ENCODE measurements at places on chromosomes 7 and 10.
A peak's percentile ranks its signal among the peaks of the same experiment; 100 is the strongest.

GRCh38 chr10:116005301-116005700 lies 267.7 kb downstream of the GFRA1 start:
- DNase-seq: no peak

DNA sequence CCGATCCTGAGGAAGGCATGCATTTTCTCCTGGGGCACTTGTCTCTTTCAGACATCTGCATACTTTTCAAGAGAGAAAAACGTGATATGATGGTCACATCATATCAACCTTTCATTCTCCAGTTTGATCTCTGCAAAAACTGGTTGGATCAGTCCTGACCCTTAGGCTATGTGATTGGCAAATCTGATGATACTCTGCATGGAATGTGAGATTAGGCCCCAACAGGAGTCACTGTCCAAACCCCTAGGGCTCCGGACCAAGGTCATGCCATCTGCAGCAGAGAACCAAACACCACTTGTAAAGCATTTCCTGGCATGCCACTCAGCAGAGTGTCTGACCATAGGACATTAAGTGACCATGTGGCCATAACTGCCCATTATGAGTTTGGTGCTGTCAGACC lies 8.6 kb downstream of the GCK start:
- DNase-seq: no peak

- no peak for DNase-seq
Observed at GRCh38 chr7:47211519-47211973, 370.4 kb downstream of the TNS3 start.

DNA sequence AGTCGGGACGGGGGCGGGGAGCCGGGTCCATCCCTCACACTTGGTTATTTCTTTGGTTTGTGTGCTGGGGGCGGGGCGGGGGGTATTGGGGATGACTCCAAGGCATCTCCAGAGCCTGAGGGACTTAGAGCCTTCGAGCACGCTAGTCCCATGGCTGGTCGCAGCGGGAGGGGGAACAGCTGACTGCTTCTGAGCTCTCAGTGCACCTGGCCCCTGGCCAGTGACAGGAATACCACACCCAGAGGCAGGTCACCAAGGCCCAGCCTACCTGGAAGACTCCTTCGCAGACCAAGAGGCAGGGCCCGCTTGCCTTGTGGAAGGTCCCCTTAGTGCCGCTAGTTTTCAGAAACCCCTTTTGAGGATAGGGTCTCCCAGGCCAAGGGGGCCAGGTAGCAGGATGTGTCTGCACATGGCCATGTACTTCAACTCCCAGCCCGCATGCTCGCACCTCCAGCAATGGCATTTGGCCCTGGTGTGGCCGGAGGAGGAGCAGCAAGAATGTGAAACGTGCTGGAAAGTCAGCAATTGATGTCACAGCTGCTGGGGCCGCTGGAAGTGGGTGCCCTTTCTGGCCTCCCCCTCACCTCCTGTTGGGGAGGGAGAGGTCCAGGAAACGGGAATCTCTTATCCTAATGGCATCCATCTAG lies 40.3 kb downstream of the AGAP3 start:
- no peak for DNase-seq

GRCh38 chr10:116470768-116471415 lies 43.2 kb downstream of the PNLIPRP3 start:
- DNase-seq: no peak

- no peak for DNase-seq
Observed at GRCh38 chr7:82049891-82050533, 280.2 kb upstream of the HGF start.

GRCh38 chr7:25168145-25168544 lies 43.1 kb upstream of the CYCS start:
- no peak for DNase-seq

GRCh38 chr10:99535764-99536337 lies 3.1 kb downstream of the NKX2-3 start:
- DNase-seq: no peak

DNA sequence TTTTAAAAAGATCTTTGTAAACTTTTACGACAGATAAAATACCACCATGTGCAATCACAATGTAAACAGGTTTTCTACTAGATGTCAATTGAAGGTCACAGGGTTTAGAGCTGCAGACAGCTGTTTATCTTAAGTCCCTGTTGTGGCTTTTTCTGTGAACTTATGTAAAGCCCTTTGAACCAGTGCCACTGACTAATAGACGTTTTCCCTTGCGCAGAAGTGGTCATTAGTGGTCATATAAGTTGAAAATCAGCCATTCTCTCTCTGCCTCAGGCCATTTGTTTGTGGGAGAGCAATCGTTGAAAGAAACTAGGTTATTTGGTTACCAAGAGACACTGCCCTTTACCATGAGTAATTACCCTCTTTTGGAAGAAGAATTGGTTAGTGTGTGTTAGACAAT lies 23.9 kb downstream of the CACNB2 start:
- DNase-seq: no peak

DNA sequence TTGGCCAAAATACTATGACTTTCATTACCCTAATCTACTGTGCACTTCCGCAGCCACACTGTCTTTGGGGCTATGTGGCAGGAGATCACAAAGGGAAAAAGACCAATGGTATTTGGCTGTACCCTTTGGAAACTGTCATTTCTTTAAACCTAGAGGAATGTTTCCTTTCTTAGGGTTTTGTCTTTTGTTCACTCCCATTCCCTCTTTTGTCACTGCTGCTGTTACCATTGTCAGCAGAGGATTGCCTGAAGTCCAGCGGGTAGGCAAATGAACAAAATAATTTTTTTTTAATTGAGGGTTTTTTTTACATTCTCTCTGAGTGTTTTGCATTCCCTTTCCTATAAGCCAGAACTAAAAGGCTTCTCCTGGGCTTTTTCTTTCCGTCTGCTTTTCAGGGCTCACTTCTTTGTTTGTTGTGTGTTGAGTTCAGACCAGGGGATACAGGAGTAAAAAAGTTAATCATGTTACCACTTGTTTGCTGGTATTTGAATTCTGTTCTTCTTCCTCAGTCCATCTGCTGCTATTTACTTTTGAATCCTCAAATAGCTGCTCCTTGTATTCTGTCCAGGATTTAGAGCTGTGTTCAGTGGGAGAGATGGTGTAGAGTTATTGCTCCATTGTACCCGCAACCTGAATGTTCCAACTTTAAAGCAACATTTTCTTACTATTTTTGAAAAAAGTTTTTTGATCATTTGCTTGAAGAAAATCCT lies 374.6 kb downstream of the SUGCT start:
- no peak for DNase-seq

GRCh38 chr10:29646960-29647461 lies 12.2 kb upstream of the SVIL start:
- DNase-seq: no peak

DNA sequence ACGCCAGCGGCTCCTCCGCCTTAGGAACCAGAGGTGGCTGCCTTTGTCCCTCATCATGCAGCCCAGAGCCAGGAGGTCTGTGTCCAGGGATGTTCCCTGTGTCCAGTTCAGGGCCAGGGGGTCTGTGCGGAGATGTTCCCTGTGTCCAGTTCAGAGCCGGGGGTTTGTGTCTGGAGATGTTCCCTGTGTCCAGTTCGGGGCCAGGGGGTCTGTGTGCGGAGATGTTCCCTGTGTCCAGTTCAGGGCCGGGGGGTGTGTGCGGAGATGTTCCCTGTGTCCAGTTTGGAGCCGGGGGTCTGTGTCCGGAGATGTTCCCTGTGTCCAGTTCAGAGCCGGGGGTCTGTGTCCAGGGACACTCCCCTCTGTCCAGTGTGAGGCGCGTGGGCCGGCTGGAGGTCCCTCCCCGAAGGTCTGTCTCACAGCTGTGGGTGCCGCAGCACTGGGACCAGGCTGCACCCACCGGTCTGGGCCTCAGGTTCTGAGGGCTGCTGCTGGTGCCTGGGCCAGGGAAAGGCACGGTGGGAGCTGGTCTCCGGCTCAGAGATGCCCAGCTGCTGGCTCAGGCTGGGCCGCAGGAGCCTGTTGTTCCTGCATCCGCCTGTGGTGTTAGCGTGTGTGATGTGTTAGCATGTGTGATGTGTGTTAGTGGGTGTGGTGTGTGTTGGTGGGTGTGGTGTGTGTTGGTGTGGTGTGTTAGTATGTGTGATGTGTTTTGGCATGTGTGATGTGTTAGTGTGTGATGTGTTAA lies 67.9 kb upstream of the CFAP46 start:
- no peak for DNase-seq

- DNase-seq: no peak
Observed at GRCh38 chr10:59748834-59749233, 4.4 kb downstream of the MRLN start.

DNA sequence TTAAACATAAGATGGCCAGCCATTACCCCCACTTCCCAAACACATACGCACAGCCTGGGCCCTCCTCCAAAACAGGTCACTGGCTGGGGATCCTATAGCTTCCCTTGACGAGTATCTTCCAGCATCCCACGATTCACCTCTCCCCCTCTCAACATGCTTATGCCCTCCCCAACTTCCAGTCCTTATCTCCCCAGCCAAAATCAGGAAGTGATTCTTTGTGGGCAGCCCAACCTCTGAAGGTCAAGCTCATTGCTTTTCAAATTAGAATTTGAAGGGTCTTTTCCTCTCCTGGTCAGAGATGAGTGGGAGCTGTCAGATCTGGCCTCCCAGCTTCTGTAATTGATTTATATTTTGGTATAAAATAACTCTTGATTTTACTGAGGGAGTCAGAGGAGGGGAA lies 133.6 kb downstream of the ATXN7L1 start:
- no peak for DNase-seq

GRCh38 chr10:126073606-126074005 lies 177.2 kb downstream of the FANK1 start:
- no peak for DNase-seq

DNA sequence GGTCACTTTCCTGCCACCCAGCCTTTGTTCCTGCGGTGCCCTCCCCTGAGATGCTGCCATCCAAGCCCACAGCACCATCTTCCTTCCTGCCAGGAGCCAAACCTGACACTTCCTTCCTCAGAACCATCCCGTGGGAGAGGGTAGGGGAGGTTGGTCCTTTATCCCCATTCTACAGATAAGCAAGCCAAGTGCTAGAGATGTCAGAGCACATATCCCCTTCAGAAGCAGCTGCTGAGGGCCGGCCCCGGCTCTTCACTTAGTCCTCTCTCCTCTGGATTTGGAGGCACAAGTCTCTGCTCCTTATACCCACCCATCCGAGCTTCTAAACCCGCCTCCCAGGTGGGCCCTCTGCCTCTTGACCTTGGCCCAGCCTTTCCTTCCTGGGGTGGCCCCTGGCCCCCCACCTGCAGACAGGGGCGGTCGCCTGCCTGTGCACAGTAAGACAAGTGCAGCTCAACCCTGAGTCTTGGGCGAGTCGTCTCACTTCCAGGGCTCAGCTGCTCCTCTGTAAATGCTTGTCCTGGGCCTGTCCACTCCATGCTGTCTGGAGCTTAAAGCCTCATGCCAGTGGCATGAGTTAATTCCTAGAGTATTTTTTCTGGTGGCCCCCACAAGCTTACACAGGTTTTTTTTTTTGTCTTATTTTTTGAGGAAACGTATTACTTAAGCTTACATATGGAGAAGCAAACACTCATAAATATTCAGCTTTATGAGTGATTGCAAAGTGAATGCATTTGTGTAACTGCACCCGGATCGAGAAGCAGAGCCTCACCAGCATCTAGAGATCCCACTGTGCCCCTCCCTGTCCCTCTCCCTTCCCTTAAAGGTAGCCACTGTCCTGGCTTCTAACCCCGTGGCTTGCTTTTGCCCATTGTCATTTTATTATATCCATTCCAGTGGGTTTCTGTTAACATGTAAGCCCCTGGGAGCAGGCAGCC lies 125.1 kb downstream of the CDH23 start:
- no peak for DNase-seq

- no peak for DNase-seq
Observed at GRCh38 chr7:118758582-118758981, 534.1 kb downstream of the ANKRD7 start.

DNA sequence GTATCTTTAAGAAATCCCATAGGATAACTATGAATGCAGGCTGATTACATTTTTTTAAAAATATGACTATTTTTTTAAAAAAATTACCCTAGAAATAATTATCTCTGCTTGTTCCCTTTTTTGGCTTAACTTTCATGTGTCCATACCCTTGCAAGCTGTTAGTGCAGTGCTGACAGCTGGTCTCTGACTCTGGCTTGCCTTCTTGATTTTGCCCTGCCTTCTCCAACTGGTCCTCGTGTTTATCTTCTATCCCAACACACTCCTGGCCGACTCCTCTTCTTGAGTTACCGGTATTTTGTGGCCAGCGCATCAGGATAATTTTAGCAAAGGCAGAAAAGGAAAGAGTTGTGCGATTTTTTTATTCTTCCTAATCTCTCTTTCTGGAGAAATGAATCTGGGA lies 111.7 kb upstream of the STARD3NL start:
- no peak for DNase-seq

DNA sequence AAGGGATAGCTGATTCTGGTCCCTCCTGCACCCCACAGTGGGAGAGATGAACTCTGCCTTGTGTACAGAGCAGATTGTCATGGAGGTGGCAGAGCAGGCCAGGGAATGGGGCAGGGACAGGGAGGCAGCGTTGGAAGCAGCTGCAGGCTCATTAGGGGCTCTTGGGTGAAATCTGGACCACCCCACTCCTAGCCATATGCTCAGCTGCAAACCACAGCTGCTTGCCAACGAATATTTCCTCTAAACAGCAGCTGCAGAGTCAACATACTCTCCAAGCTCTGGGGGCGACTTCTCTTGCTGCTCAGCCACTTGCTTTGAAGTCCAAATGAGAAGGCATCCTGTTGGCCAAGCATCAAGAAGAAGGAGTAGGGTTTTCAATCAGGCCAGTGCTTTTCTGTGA lies 302.3 kb upstream of the AUTS2 start:
- DNase-seq: no peak

- DNase-seq: no peak
Observed at GRCh38 chr7:150983893-150984368, 5.8 kb upstream of the KCNH2 start.

- peak; percentile 21 for DNase-seq
Observed at GRCh38 chr10:122163174-122164022, 107.7 kb upstream of the BTBD16 start.

GRCh38 chr10:116203661-116204060 lies 69.3 kb downstream of the GFRA1 start:
- DNase-seq: no peak

DNA sequence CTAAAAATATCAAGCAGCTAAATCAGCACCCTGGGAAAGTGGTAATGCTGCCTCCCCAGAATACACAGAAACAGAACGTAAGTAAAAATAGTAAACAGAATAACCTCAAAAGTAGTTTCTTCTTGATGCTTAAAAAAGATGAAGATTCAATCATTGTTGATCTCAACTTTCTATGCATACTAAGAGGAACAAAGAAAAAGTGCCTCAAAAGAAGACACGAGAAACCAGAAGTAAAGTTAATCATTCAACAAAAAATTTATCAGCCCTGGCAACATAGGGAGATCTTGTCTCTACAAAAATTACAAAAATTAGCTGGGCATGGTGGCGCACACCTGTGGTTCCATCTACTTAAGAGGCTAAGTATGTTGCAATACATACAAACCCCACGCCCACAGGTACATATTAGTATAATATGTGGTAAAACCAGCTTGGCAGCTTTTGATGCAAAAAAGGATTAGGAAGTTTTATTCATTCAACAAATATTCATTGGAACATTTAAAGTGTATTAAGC lies 153.7 kb downstream of the NRBF2 start:
- no peak for DNase-seq

GRCh38 chr10:7107285-7107684 lies 303.5 kb downstream of the SFMBT2 start:
- no peak for DNase-seq

GRCh38 chr7:148809856-148810255 lies 74.2 kb downstream of the EZH2 start:
- DNase-seq: no peak

- no peak for DNase-seq
Observed at GRCh38 chr7:27397503-27397902, 154.9 kb downstream of the EVX1 start.

- peak; percentile 33 for DNase-seq
Observed at GRCh38 chr10:59362144-59362958, at the start of gene FAM13C. Gene FAM13C, minus strand, starts transcription at chr10:59362549. Its CDS starts 89 bp downstream, at chr10:59362460.

GRCh38 chr10:28965937-28966336 lies 288.6 kb downstream of the BAMBI start:
- DNase-seq: no peak
